ENCODE measurements at places on chromosomes 7 and 10.
A peak's percentile ranks its signal among the peaks of the same experiment; 100 is the strongest.

DNA sequence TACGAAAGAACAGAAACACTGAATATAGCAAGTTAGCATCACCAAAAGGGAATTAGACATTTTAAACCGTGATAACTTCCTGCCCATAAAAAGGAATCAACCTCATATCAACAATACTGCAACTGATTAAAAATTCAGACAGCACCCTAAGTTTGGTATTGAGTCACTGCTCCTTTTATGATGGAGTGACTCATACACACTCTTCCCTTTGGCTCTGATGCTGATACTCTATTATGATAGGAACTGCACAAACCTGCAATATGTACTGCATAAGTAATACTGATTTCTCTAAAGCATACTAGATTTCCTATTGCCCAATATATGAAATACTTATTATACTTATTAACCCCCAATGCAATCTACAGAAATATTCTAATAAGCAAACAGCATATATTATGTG is 118.7 kb downstream of the PARD3 start:
- H3K4me1 ChIP-seq: no peaks in the 10 kb centered on the region
- no peaks in the 10 kb centered on the region for H3K36me3 ChIP-seq
- no peak overlapping the region for H3K27ac ChIP-seq
- no peaks in the 10 kb centered on the region for H3K27me3 ChIP-seq
- no peak overlapping the region for H3K4me3 ChIP-seq

GRCh38 chr7:868189-868486 is 8.2 kb upstream of the GET4 start:
- H3K27ac ChIP-seq: no peak overlapping the region
- peaks cover 12% of the 10 kb centered on the region for H3K36me3 ChIP-seq
- no peak for DNase-seq
- no peaks in the 10 kb centered on the region for H3K4me1 ChIP-seq
- no peak overlapping the region for H3K4me3 ChIP-seq
- H3K27me3 ChIP-seq: no peaks in the 10 kb centered on the region

DNA sequence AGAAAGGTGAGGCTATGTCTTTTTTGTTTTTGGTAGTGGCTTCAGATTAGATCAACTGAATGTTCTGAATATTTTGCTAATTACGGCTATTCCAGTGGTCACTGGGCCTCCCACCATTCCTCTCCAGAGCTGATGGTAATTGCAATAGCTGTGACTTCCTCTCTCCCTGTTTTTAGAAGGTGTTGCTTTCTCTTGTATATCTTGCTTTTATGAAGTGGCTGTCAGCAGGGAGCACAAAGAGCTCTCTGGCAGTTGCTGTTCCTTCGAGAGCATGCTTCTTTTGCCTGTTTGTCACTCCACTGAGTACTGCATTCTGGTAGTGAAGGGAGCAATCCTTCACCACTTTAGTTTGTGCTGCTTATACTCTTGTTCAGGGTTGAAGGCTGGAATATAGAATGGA is 133.3 kb downstream of the EXOC4 start:
- no peaks in the 10 kb centered on the region for H3K4me1 ChIP-seq
- H3K27ac ChIP-seq: no peak overlapping the region
- H3K36me3 ChIP-seq: no peaks in the 10 kb centered on the region
- no peaks in the 10 kb centered on the region for H3K27me3 ChIP-seq
- no peak overlapping the region for H3K4me3 ChIP-seq

DNA sequence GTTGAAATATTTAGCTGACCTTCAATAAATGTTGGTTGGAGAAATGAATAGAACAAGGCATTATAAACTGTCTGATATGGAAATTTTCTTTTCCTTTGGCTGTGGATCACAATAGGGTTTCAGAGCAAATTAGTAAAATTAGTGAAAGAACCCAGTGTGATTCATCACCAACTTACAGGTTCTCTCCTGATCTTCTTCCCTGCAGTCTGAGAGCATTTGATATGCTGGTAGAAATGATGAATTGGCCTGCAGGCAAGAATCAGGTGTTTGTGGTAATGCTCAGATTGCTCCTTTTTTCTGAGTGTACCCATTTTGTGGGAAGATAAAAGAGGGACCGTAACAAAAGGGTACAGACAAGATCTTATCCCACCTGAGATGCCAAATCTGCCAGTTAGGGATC is 51.9 kb downstream of the BTAF1 start:
- H3K4me1 ChIP-seq: peaks cover 4% of the 10 kb centered on the region
- no peaks in the 10 kb centered on the region for H3K36me3 ChIP-seq

DNA sequence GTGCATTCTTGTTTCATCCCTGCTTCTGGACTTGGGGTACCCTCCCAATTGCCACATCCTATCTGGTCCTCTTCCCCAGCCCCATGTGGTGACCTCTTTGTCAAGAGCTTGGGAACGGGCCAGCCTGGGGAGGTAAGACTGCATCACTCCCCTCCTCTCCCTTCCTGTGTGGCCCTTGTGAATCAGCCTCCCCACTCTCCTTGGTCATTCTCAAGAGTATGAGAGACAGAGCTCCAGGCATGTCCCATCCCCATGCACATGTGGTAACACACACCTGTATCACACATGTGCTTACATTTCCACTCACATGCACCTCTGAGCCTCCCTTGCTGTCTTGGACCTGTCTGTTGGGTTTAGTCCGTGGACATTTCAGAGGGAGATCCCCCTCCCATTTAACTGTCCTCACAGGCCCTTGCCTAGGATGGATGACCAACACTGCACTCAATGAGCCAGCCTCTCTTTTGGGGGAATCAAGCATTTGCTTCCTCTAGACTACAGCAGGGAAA is 2.6 kb downstream of the MRPL43 start:
- no peaks in the 10 kb centered on the region for H3K27me3 ChIP-seq
- no peak for DNase-seq
- no peak overlapping the region for H3K4me3 ChIP-seq

DNA sequence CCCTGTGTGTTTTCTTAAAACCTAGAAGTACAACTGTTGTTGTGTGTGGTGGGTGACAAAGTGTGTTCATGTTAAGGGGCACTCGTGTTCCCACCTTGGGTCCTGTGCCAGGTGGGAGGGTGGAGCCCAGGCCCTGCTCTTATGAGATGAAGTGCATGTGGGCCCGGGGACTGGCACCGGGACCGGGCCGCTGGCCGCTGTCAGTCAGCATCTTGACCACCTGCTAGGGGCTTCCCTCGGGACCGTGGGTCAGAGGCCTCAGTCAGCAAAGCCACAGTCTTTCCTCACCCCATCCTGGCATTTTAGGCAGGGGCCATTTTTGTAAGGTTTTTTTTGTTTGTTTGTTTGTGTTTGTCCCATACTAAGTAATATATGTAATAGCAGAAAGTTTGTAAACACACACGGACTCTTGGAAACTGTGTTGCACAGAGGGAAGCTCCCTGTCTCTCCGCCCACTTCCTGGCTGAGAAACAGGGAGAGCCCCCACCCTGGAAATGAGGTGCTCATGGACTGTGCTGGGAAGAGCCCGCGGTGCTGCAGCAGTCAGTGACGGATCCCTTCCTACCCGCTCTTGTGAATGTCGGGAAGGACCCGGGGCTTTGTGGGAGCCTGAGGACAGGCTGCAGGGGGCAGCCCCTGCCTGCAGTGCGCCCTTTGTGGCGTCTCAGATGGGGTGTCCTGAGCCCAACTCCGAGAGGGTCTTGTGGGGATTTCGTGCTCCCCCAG is 13.4 kb downstream of the AGAP3 start:
- no peaks in the 10 kb centered on the region for H3K36me3 ChIP-seq
- H3K4me1 ChIP-seq: peaks cover 3% of the 10 kb centered on the region
- no peaks in the 10 kb centered on the region for H3K27me3 ChIP-seq
- no peak for DNase-seq

- no peaks in the 10 kb centered on the region for H3K4me1 ChIP-seq
- H3K36me3 ChIP-seq: no peaks in the 10 kb centered on the region
- H3K4me3 ChIP-seq: no peak overlapping the region
- no peaks in the 10 kb centered on the region for H3K27me3 ChIP-seq
Observed at GRCh38 chr7:88615336-88615735, 144.2 kb upstream of the ZNF804B start.

- H3K27me3 ChIP-seq: no peaks in the 10 kb centered on the region
- no peaks in the 10 kb centered on the region for H3K36me3 ChIP-seq
- DNase-seq: no peak
- no peak overlapping the region for H3K4me3 ChIP-seq
- no peak overlapping the region for H3K27ac ChIP-seq
Observed at GRCh38 chr7:79823246-79823951, 311.2 kb upstream of the GNAI1 start.

GRCh38 chr10:3741688-3742461 is 43.1 kb downstream of the KLF6 start:
- H3K27ac ChIP-seq: no peak overlapping the region
- no peak for DNase-seq
- no peak overlapping the region for H3K4me3 ChIP-seq
- no peaks in the 10 kb centered on the region for H3K36me3 ChIP-seq
- no peaks in the 10 kb centered on the region for H3K27me3 ChIP-seq

GRCh38 chr7:30505174-30505697 is 607 bp upstream of the GGCT start:
- H3K4me1 ChIP-seq: peaks cover 7% of the 10 kb centered on the region
- H3K4me3 ChIP-seq: no peak overlapping the region
- DNase-seq: no peak

- H3K4me1 ChIP-seq: peaks cover 12% of the 10 kb centered on the region
- no peaks in the 10 kb centered on the region for H3K27me3 ChIP-seq
- no peak overlapping the region for H3K4me3 ChIP-seq
- no peak overlapping the region for H3K27ac ChIP-seq
Observed at GRCh38 chr10:124728071-124728829, 15.9 kb downstream of the FAM53B start.

- no peak overlapping the region for H3K4me3 ChIP-seq
- H3K27ac ChIP-seq: no peak overlapping the region
- H3K36me3 ChIP-seq: no peaks in the 10 kb centered on the region
- no peaks in the 10 kb centered on the region for H3K27me3 ChIP-seq
Observed at GRCh38 chr7:96033009-96033598, 260.8 kb downstream of the DYNC1I1 start.

DNA sequence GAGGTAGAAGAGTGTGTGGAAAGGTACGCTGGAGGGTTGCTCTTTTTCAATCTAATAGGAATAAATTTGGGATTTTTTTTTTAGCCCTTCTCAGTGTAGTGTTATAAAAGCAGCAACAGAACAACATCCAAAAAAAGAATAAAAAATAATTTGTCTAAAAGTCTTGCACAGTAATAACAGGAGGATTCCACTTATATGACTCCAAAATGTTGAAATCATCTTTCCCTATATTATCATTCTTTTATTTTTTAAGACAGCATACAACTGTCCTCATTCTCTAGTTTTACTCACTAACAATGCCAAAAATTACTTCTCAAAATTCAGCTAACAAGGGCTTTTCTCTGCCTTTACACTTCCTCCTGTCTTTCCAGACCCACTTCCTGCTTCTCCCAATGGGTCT is 27.8 kb downstream of the IL2RA start:
- H3K27me3 ChIP-seq: no peaks in the 10 kb centered on the region
- no peak overlapping the region for H3K27ac ChIP-seq
- no peaks in the 10 kb centered on the region for H3K36me3 ChIP-seq
- no peaks in the 10 kb centered on the region for H3K4me1 ChIP-seq
- DNase-seq: no peak

DNA sequence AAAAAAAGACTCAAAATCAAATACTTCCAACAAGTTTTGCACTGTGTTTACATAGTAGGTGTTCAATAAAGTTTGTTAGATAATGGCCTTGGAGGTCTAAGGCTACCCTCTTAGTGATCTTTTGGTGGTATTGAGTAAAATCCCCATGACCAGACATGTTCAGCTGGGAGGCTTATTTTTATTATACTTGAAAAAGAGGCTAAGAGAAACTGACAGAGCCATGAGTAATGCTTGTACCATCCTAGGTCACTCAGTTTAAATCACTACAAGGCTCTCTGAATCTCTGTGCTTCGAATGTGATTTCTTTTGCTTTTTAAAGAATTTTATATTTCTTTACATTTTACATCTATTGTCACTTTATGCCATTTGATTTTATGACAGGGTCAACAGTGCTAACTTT is 90.5 kb downstream of the TWIST1 start:
- DNase-seq: no peak
- no peaks in the 10 kb centered on the region for H3K36me3 ChIP-seq
- peaks cover 1% of the 10 kb centered on the region for H3K4me1 ChIP-seq

DNA sequence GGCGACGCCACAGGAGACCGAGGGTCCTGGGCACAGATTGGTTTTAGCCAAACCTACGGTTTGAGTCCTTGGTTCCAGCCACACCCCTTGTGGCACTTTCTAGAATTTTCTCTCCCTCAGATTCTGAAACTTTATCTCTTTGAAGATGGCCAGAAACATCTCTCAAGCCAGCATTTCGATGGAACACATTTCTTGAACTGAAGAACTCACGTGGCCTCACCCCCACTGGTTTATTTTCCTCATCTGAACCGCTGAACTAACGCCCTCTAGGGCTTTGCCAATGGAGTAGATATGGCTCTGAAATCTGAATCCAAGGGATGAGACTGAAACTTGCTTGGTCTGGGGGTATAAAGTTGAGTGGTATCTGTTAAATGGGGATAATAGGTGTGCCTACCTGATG is 6.7 kb upstream of the SPAM1 start:
- DNase-seq: no peak
- no peak overlapping the region for H3K4me3 ChIP-seq
- H3K27ac ChIP-seq: no peak overlapping the region

DNA sequence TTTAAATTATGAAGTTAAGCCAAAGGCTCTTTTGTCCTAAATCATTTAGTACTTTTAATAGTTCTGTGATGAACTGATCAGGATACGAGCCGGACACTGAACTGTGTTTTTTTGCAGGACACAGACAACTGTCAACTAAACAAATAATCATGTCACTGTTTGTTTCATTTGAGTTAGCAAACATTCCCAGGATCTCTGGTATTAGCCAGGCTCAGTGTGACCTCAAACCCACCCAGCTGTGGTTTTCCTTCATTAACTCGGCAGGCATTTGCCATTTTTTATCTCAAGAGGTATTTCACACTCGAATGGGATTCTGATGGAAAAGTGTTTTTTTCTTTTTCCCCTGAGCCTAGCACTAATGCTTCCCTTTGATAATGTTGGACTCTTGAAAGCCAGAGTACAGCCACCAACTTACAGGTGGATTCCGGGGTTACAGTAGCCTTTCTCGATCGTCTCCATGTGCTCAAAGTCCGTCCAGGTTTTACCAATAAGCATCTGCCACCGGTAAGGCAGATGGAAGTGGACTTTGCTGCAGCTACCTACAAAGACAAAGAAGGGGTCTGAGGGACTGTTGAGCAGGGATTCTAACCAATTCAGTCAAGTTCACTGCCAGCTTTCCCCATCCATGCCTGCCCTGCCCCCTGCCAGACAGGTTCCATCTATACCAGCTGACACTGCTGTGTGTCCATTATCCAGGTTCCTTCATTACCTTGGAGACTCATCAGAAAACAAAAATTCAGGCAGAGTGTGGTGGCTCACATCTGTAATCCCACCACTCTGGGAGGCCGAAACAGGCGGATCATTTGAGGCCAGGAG is 33.4 kb downstream of the ZC3HAV1 start:
- no peaks in the 10 kb centered on the region for H3K27me3 ChIP-seq
- H3K36me3 ChIP-seq: peaks cover 13% of the 10 kb centered on the region
- H3K27ac ChIP-seq: peak overlapping the region; percentile 15
- peak; percentile 28 for DNase-seq

All from mesendoderm (in vitro differentiated cells).